ENCODE measurements at places on chromosomes 2 and 18. TPM values are rescaled to one million over a fixed set of nuclear protein-coding genes. Genes with fewer than 3 reads are reported as not detected.

DNA sequence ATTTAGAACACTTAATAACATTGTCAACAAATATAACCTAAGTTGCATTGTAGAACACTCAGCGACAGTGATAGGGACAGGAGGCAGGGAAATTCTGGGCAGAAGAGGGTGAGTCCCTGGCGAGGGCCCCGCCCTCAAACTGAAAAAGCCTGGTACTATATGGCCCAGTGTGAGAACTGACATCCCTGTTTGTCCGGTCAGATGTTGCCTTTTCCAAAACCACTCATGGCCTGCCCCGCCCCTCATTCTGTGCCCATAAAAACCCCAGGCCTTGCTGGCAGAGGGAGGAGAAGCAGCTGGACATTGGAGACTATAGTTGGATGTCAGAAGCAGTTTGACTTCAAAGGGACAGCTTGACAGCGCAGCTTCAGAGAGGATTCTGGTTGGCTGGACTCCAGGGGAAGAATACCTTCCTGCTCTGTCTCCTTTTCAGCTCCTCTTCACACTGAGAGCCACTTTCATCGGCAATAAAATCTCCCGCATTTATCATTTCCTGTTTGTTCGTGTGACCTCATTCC lies 47.0 kb downstream of the FAM117B start:
- DNase-seq, result no peak

DNA sequence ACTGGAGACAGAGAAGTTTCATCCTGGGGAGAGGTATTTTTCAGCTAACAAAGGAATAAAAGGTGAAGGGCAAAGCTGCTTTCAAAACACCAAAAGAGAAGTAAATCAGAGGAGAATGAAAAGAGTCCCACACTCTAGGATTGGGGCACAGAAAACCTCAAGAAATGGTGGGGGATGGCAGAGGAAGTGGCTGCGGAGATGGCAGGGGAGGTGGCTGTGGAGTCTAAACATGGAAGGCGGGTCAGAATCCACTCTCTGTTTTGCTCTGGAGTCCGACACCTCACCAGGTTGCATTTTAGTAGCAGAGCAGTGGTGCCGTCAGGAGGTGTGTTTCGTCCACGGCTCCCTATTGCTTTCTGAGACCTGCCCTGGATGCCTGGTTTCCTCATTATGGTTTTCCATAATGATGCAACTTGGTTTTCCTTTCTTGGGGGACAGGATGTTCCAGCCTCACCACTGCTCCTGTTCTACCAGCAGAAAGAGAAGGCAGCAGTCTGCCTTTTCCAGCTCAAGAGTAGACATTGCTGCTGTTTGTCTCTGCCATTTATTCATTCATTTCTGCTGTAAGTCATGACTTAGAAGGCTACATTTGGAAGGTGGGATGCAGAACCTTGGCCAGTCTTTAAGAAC lies 188.7 kb downstream of the ANKRD44 start:
- DNase-seq, result no peak

DNA sequence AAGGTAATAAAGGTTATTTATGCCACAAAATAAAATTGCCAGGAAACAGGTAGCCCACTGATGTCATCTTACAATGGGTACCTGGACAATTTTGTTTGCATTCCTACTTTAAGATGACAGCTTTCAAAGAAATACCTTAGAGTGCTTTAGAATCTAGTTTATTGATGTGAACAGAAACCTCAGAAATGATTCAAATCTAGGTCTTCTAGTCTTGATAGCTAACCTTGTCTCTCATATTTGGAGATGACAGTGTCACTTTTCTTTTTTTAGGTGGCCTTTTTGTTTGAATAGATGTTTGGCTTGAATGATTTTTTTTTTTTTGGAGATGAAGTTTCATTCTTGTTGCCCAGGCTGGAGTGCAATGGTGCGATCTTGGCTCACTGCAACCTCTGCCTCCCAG lies 69.1 kb downstream of the PIK3C3 start:
- no peak for DNase-seq

GRCh38 chr18:47929681-47930198 lies 719 bp downstream of the SMAD2 start:
- DNase-seq, result no peak

Gene FRZB
- 11.8 TPM for total RNA-seq

Gene CGREF1
- total RNA-seq, result 1.9 TPM

Gene PRSS56
- not detected for total RNA-seq

All from ureter (tissue), 1 donor.